Hippocampal formation (tissue), 2 donors: ENCODE measurements at places on chromosomes 2 and 18.

- DNase-seq: no peak
These were observed 16.3 kb downstream of the MGAT5 start for GRCh38 chr2:134269972-134270735.

DNA sequence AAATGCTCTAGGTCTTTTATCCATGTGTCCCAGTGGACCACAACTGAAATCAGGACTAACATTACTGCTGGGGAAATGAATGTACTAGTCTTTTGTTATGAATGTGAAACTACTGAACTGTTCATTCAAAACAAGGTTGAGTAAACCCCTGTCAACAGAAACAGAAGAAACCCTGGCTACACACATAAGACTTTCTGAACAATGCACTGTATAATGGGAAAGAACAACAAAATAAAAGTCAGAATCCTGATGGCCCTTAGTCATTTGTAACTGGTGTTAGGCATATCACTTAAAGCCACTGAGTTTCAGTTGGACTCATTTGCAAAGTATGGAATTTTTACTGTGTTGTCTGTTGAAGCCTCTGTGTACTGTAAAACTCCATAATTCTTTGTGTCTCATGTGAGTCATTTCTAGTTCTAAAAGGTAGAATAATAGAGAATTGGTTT is 77.0 kb upstream of the UBXN4 start:
- no peak for DNase-seq

DNA sequence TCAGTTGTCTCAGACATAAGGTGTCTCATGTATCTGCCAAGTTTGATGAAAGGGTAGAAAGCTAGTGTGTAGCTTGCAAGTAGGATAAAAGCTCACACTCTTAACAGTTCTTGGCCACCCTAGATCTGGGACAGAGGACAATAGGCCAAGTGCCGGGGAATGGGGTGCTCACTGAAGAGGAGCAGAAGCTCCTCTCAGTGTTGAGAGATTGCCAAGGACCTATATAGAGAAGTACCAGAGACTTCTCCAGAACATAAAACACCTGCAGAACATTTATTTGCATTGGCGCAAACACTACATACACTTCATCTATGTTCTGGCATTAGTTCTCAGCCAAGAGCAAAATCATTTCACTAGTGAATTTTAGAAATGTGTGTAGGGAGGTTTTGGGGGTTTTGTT is 2.9 kb upstream of the GTF3C3 start:
- no peak for DNase-seq

DNA sequence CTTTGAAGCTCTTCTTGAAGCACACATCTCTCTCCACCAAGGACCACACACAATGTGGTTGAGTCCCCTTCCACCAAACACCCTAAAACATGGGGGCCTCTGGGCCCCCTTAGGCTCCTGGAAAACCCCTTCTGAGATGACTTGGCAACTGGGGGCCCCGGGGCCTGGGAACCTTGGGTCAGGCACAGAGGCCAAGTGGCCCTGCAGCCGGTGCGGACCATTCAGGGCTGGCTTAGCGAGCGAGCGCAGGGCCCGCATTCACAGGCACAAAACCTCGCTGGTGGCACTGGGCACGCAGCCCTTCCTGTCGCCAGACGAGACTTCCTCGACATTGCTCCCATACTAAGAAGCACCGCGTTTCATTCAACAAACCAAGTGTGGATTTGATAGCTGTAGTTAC is 111.2 kb upstream of the ID2 start:
- no peak for DNase-seq
